Astrocyte (in vitro differentiated cells and primary cell): ENCODE measurements at places on chromosomes 3 and 15. TPM values are rescaled to one million over a fixed set of nuclear protein-coding genes. Genes with fewer than 3 reads are reported as not detected.

DNA sequence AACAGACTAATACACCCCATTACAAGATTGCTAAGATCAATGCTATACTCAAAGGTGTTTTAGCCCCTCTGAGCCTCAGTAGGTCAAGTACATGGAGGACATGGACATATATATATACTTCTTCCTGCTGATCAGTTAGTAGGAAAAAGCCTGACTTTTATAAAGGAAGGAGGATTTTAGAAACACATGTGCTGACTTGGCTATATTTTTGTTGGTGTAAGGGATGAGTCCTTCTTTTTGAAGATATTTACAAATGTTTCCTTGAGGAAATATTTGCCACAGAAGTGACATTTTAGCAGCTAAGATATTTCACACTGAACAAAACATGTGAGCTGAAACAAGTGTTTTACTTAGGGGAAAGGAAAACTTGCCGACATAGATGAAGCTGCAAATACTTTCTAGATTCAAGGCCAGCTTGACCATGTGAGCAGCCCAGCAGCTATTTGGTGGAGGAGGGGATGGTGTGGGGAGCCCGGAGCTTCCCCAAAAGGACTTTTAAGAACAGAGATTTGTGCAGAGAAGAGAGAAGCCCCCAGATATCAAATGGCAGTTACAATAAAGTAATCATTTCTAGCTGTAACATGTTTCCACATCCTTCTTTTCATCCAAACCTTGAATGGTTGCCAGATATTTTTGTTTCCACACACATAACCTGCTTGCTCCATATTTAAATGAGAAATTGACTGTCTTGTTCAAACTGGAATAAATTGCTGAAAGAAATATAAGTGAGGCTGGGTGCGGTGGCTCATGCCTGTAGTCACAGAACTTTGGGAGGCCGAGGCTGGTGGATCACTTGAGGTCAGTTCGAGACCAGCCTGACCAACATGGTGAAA, 111.7 kb upstream of the NR2F2 start:
- no peak for DNase-seq

GRCh38 chr3:72909591-72909990, 21.7 kb downstream of the GXYLT2 start:
- DNase-seq = no peak

DNA sequence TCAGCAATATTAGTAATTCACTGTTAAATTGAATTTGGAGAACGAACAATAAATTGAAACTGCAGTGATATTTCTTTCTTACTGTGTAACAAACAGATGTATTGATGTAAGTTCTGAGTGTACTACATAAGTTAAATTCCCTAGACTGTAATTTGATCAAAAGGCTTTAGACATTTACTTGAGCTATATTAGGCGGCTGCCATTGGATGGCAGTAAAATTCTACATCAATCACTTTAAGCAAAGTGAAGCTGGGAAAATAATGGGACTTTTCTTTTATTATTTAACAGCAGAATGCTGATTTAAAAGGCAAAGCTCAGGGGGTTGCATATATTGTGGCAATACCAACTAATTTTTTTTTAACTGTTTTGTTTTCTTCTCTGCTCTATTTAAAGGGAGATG, 212.6 kb upstream of the PLSCR5 start:
- peak; percentile 15 for DNase-seq

- DNase-seq = no peak
Measured at GRCh38 chr3:110473405-110473804, 598.2 kb upstream of the NECTIN3 start.

GRCh38 chr15:58229297-58229768, 91.2 kb downstream of the AQP9 start:
- peak; percentile 24 for DNase-seq

DNA sequence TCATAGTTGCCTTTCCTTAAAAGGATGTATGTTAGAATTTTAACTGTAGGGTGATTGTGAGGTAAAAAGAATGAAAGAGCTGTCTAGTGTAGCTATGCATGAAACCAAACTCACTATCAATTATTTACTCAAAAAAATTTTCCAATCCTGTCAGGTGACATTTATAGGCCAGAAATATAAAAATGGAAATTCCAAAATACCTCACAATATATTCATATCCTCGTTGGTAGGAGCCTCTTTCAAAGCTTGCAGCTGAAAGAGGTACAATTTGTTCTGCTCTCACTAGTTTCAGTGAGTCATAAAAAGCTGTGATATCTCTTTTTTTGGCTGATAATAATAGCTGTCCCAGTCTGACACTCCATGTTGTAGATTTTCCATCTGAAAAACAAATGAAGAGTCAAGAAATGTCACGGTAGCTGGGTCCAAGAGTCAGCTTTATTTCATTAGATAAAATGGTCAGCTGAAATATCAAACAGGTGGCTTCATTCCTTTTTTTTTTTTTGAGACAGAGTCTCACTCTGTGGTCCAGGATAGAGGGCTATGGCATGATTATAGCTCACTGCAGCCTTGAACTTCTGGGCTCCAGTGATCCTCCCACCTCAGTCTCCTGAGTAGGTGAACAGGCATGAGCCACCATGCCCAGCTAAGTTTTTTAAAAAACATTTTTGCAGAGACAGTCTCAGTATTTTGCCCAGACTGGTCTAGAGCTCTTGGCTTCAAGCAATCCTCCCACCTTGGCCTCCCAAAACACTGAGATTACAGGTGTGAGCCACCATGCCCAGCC, 50.8 kb upstream of the XRN1 start:
- DNase-seq = peak; percentile 23

Gene NME9
- total RNA-seq = 0.54 and 0.62 TPM in 2 replicates

Gene SNX4
- total RNA-seq = 40.4 and 41.8 TPM in 2 replicates

Gene DAPK2
- total RNA-seq = 0.52 and 0.60 TPM in 2 replicates

Gene CFAP161
- total RNA-seq = 0.27 TPM in 1 of 2 replicates, not detected in the other

Gene ITGB5
- total RNA-seq = 139 and 201 TPM in 2 replicates

Gene LYZL4
- not detected in 2 replicates for total RNA-seq

Gene CNTN6
- total RNA-seq = 0.22 TPM in 1 of 2 replicates, not detected in the other

Gene SPATA12
- not detected in 2 replicates for total RNA-seq

Gene TP63
- 0.94 and 1.1 TPM in 2 replicates for total RNA-seq
